Stimulated activated naive CD4-positive, alpha-beta T cell treated with Interleukin-2 at 50 U/mL for 16 hours (primary cell): ENCODE measurements at places on chromosomes 16 and 17.
A peak's percentile ranks its signal among the peaks of the same experiment; 100 is the strongest.

- DNase-seq = no peak
Measured at GRCh38 chr16:13873835-13874438, 46.0 kb upstream of the ERCC4 start.

GRCh38 chr16:83898463-83899271 lies at the start of gene MLYCD:
Gene MLYCD (plus strand): TSS chr16:83899115. CDS start chr16:83899145, 30 bp downstream.
- DNase-seq = peak; percentile 72

- no peak for DNase-seq
Measured at GRCh38 chr16:58338205-58338604, 43.4 kb upstream of the PRSS54 start.

DNA sequence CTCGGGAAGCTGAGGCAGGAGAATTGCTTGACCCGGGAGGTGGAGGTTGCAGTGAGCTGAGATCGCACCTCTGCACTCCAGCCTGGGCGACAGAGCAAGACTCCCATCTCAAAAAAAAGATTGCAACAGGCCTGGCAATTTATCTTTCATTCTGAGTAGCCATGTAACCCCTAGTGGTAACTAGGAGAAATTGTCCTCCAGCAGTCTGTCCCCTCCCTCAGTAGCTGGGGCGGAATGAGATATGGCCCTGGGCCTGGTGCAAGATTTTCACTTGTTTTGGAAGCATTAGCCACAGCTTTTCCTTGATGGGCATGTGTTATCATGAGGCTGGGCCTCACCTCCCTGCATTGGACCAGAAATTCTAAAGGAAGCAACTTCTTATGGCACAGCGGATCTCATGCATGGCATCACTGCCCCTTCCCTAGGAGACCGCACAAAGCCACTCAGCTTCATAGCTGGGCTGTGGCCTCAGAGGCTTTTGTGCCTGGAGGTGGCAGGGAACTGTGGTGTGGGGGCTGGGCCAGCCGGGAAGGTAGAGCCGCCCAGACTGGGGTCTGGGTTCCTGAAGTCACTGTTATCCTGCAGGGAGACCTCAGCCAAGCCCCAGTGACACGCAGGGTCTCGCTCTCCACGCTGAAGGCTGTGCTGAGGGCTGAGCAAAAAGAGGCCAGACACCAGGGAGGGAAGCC lies 13.4 kb downstream of the NATD1 start:
- DNase-seq = no peak

DNA sequence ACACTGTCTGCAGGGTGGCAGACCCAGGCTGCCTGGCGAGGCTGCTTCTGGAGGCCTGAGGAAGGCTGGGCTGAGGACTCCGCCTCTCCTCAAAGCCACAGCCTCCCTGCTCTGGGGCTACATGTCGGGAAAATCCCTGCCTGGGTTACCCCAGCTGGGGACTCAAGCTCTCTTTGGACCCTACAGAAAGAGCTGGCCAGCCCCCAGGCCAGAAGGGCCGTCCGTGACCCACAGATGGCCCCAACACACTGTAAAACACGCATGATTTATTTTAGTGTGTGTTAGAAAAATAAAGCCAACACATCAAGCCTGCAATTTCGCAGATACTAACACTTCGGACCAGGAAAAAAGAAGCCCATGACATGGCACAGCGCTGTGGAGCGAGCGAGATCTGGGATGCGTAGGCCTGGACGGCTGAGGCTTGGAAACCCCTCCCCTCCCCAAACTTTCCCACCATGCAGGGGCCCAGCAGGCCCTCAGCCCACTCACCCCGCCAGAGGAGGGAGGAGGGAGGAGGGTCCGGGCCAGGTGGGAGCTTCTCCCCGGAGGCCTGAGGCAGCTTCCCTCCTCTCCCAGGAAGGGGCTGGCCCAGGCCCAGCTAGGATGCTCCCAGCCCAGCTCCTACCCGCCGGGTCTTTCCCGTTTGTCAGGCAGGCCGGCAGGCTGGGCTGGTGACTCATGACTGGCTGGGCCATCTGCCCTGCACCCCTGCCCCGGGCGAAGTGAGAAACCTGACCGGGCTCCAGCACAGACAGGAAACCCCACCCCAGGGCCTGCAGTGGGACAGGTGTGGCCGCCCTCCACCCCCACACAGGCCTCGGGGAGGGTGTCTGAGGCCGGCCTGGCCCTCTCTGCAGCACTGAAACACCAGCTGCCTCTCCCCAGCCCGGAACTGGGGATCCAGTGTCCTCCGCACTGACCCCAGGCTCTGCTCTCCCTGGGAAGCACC lies 34.1 kb upstream of the SLC38A10 start:
- DNase-seq = no peak

GRCh38 chr16:2157480-2158261 lies 2.1 kb downstream of the TRAF7 start:
- DNase-seq = no peak

DNA sequence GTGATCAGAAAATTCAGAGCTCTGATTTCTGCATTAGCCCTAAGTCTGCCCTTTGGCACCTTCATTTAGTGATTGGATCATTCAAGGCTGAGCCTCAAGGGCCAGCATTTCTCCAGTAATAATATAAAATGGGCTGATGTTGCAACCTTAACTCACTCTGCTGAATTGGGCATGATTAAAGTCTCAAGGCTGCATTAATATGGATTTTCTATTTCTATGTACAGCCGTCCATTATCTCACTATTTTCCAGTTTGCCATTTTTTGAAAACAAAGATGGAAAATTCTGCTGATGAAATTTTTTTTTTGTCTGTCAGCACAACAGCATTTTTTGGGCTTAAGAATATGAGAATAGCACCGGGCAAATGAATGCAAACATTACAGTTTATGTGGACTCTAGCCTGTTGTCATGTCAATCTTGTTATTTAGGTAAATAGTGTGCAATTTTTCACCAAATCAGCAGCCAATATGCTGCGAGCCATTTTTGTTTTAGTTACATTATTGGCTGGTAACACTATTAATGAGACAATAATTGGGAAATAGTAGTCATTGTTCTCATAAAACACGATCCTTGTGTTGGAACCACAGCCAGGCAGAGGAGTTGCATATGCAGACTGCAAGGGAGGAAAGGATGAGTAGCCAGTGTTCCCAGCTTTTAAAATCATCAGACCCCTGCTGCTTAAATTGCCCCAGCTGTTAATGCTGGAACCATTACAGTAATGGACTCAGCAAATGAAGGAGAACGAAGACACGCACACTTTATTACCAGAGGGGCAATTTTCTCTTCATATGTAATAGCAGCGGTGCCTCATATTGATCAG lies 10.5 kb downstream of the FTO start:
- no peak for DNase-seq

- DNase-seq = no peak
Measured at GRCh38 chr17:10360578-10360977, 12.2 kb downstream of the MYH13 start.

- DNase-seq = no peak
Measured at GRCh38 chr17:79020631-79021301, 3.2 kb upstream of the C1QTNF1 start.

DNA sequence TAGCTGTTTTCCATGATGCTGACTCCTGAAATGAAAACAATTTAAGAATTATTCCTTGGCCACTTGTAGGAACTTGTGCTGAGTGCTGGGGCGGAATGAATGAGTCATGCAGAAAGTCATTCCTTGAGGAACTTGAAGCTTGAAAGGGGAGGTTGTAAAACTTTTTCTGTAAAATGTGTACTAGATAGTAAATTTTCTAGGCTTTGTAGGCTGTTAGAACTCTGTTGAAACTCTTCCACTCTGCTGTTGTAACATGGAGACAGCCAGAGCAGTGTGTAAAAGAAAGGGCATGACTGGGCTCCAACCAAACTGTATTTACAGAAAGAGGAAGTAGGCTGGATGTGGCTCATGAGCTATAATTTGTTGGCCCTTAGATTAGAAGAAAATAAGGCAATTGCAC lies 46.1 kb downstream of the ABCA8 start:
- DNase-seq = no peak

DNA sequence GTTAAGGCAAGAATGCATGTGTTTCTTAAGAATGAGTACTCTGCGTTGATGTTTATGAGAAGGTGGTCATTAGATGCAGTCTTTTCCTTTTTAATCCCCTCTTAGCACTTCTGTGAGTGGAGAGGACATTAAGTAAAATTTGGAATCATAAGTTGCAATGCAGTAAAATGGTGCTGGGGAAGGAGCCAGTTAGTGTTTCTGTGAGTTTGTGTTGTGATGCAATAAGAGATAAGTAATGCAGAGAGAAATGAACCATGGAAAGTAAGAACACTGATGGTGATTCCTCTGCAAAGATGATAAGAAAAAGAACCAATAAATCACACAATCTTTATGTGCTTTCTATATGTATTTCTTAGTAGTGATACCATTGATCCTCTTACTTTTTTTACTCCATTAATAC lies 20.0 kb downstream of the ABHD15 start:
- no peak for DNase-seq

DNA sequence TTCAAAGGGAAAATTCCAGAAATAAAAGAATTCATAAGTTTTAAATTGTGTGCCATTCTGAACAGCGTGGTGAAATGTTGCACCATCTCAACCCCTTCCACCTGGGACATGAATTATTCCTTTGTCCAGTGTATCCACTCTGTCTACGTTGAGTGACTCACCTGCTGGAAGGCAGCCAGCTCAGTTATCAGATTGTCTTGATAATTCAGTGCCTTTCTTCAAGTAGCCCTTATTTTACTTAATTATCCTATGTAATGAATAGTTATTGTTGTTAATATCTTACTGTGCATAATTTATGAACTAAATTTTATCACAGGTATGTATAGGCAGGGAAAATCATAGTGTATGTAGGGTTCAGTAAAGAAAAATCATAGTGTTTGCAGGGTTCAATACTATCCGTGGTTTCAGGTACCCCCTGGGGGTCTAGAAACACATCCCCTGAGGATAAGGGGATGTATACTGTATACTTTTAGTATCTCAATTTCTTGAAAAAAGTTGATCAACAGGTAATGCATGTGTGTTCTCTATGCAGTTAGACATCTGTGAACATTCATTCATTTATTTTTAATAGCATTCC lies 7.7 kb upstream of the PCTP start:
- DNase-seq = no peak

DNA sequence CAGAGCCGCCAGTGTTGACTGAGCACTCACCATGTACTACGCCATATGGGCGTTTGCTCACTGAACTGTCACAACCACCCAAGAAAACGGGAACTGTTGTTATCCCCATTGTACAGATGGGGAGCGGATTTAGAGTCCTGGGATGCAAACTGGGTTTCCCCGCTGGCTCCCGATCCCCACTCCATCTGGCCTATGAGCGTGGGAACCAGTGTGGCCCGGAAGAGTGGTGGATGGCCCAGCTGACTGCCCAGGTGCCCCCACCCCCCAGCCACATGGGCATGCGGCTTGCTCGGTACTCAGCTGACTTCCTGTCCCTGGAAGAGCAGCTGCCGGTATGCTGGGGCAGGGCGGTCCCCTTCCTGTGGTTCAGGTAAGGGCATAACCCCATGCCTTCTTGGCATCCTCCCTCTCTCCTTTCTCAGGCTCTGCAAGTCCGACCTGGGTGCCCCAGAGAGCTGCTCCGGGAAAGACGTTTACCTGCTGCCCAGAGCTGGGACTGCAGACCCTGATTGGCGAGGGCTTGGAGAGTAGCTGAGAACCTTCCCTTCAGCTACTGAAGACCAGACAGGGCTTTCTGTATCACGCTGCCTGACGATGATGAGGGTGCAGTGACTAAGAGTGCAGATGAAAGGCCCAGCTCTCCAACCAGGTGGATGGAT lies 16.2 kb downstream of the SOCS3 start:
- DNase-seq = peak; percentile 66

- DNase-seq = no peak
Measured at GRCh38 chr16:57937861-57938260, 33.1 kb downstream of the CNGB1 start.

DNA sequence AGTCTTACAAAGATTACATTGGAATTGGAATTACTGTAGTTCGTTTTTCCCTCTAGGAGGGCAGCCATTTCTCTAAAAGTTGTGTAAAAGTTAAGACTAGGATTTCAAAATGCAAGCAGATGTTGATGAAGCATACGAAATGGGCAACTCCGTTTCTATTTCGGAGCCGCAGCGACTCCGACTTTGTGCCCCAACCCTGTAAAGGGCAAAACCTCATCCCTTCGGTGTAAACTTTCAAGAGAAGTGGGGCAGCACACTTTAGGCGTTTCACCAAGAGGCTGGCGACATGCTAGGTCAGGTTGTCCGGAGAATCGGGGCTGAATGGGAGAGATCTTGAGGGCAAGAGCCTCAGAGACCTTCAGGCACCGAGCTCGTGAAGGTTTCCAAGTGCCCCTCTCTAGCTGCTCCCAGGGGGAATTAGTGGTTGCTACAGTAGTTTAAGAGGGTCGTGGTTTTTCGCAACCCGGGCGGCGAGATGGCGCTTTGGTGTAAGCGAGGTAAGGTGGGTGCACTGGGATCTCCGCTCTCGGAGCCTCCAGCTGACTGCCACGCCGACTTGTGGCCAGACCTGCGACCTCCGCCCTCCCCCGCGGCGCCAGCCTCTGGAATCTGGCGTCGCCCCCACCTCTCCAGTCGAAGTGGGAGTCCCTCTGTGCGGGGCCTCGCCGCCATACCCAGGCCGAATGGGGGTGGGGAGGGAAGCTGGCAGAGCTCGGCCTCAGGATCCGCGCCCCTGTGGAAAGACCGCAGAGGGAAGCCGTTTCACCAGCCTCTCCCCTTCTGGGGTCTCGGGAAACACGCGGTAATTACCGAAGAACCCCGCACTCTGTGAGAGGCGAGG lies 1.0 kb upstream of the HEXIM2 start:
- peak; percentile 61 for DNase-seq

GRCh38 chr16:11234884-11235702 lies 20.9 kb downstream of the SOCS1 start:
- no peak for DNase-seq

DNA sequence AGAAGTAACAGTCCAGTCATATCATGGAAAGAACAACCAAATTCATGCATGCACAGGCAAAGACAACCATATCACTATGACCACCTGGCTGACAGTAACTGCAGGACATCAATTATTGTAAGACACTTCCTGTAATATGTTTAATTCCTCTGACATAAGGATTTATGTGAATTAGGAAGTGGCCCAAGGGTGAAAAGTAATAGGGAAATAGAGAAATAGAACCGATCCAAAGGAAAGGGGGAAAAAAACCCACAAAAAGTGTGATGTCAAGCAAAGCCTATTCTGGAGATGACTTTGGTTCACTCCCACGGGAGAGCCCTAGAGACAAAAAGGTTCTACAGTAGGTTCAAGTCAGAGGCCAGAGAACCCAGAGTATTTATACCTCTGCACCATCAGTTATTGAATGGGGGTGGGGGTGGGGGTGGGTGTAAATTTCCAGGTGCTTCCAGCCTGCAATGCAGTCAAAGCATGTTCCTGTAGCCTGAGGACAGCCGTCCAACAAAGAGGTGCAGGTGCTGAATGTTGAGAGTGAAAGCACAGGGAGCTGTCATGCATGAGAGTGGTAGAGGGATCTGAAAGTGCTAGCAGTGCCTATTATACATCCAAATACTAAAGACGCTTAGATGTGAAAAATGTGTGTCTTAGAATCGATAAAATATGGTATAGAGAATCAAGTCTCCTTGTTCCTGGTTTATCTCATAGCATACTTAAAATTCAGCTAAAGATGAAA lies 95.6 kb upstream of the HLF start:
- no peak for DNase-seq
